ENCODE measurements at places on chromosomes 3 and 15. TPM values are rescaled to one million over a fixed set of nuclear protein-coding genes. Genes with fewer than 3 reads are reported as not detected.

DNA sequence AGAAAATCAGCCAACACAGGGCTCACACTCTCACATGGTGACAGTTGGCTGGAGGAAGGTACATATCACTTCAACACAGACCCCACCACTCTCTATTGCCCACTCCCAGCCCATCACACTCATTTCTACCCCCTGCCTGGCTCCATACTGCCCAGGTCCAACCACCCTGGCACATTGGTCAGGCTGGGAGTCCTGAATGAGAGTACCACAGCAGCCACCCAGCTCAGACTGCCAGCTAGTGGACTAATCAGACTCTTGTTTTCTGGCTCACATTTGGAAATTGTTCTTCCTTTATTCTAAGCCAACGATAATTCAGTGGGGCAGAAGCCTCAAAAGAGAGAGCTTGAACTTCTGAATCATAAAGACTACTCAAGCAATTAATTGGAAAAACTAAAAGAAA, 20.0 kb downstream of the MRPL46 start:
- DNase-seq, result no peak

GRCh38 chr15:74829991-74830390, 3.6 kb downstream of the CPLX3 start:
- DNase-seq, result no peak

- no peak for DNase-seq
Observed at GRCh38 chr15:98169551-98169950, 209.0 kb downstream of the ARRDC4 start.

DNA sequence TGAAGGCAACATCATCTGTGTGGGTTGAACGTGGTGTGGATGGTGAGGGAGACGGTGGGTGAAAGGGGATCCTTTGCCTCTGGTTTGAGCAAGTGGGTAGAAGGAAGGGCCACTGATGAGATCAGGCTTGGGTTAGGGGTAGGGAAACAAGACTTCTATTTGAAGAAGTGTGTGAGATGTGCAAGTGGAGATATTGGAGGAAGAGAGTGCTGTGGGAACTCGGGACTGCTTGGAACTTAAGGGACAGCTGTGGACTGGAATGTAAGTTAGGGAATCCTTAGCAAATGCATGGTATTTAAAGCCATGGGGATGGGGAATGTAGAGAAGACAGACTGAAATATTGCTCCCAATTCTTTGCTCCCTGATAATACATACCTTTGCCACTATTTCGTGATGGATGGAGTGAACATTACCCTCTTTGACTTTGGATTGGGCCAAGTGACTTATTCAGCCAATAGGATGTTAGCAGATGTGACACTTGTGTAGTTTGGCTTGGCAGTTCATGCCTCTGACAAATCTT, 30.2 kb upstream of the AMOTL2 start:
- DNase-seq, result no peak

DNA sequence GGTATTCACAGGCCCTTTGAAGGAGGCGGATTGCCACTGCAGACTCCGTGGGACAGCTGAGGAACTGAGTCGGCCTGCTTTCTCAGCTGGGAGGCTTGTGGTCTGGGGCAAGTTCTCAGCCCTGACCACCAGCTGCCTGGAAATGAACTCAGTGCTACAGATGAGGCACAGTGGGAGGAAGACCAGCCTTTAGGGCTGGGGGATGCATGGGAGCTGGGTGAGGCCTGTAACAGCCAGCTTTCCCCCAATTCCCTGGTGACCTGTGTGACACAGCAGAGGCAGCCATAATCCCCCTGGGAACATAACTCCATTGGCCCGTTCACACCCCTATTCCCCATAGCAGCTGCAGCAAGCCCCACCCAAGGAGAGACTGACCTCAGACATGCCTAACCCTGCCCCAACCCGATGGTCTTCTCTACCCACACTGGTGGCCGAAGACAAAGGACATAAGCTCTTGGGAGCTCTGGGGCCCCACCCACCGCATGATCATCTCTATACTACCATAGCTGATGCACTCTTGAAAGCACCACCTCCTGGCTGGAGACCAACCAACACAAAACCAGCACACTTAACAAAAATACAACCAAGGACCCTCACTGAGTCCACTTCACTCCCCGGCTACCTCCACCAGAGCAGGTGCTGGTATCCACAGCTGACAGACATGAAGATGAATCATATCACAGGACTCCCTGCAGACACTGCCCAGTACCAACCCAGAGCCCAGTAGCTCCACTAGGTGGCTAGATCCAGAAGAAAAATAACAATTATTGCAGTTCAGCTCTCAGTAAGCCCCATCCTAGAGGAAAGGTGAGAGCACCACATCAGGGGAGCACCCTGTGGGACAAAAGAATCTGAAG, 24.9 kb downstream of the ZMAT3 start:
- no peak for DNase-seq

- no peak for DNase-seq
Observed at GRCh38 chr3:43874290-43874689, 183.6 kb downstream of the ABHD5 start.

- no peak for DNase-seq
Observed at GRCh38 chr3:119403201-119403600, 60.2 kb downstream of the TMEM39A start.

- DNase-seq, result peak; percentile 18
Observed at GRCh38 chr3:195755391-195755790, 34.6 kb downstream of the MUC20 start.

GRCh38 chr3:17798000-17798399, 55.6 kb upstream of the TBC1D5 start:
- DNase-seq, result no peak

DNA sequence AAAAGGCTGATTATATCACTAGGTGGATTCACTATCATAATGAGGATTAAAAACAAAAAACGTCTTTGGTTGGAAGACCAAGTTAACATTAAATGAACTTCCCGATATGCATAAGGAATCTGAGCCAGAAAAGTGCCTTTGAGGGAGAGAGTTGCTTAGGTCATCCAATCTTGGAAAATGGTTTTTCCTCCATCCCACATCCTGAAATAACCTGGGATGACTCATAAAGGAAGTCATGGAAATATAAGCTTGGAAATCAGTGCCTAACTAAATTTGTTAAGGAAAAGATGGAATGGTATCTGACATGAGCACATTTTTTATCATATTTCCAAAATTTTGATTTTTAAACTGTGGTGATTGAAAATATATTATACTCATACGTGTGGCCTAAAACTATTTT, 66.0 kb downstream of the KBTBD8 start:
- DNase-seq, result peak; percentile 14

GRCh38 chr15:66722757-66723540, 20.9 kb downstream of the SMAD6 start:
- DNase-seq, result no peak

DNA sequence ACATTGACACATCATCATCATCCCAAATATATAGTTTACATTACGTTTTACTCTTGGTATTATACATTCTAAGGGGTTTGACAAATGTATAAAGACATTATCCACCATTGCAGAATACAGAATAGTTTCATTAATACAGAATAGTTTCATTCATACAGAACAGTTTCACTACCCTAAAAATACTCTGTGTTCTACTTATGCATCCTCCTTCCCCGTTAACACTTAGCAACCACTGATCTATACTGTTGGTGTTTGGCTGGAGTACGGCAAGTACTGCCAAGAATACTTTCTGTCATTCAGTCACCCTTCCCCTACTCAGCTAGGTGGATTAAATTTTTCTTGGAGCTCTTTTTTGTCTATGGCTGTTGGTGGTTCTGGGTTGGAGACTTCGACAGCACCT, 33.4 kb downstream of the LEKR1 start:
- DNase-seq, result no peak

DNA sequence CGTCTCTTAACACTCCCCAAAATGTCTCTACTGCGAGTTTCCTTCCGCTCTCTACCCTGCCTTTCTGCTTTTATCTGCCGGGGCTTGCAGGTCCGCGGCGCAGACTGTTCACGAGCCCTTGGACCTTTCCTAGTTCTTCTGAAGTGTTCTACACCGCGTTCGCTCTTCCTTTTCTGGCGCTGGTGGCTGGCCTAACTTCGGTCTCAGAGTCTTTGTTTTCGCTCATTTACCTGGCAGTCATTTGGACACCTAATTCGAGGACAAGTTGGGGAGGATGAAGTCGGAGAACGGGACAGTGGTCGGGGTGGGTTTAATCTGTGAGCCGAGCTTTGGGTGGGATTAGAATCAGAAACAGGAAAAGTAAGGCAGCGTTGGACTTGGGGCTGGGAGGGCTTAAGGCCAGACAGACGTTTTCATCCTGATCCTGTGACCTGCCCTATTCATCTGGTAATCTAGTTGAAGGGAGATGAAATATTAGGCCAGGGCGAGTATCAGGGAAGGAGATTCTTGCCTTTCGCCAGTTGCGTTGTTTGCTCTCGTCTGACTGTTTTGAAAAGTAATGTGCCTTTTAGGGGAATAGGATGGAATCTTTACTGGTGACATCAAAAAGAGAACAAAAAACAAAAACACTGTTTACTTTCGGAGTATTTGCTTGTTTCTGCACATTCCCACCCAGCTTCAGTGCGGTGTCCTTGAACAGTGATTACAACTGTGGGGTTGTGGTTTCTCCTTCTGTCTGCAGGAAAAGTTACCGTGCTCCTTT, 1.8 kb downstream of the DIPK2A start:
- peak; percentile 95 for DNase-seq

GRCh38 chr3:108130701-108131474, 40.1 kb upstream of the CD47 start:
- peak; percentile 36 for DNase-seq

Gene NPAP1
- polyA plus RNA-seq, result 0.04 TPM

Gene NPHP3
- 31.8 TPM for polyA plus RNA-seq

Gene GRIP2
- 33.4 TPM for polyA plus RNA-seq

Gene TF
- 4.3 TPM for polyA plus RNA-seq

All from muscle of leg (tissue), 16 donors.